NCI-H69 (cell line): ENCODE measurements at places on chromosomes 6 and 20.

GRCh38 chr6:259316-259715, 33.0 kb upstream of the DUSP22 start:
- no peak for DNase-seq

GRCh38 chr6:92139601-92140000, 1279.8 kb downstream of the EPHA7 start:
- DNase-seq = no peak

GRCh38 chr6:76852776-76853175, 610.5 kb downstream of the HTR1B start:
- no peak for DNase-seq

DNA sequence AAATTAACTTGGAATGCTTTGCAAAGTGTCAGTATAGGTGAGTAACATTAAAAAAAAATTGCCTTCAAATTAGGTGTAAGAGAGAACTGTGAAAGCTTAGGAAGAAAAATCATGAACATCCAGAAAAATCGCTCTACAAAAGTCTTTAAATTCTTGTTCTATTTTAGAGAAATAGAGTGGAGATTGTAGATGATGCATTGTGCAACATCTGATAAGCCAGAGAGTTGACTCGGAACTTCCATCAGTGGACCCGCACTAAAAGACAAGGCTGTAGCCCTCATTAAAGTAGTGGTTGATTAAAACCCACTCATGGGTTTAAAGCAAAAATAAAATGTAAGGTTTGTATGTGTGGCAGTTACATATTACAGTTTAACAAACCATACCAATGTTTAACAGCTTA, 35.8 kb downstream of the MAP3K4 start:
- no peak for DNase-seq

GRCh38 chr20:2285193-2285592, 10.6 kb upstream of the TGM3 start:
- DNase-seq = no peak

DNA sequence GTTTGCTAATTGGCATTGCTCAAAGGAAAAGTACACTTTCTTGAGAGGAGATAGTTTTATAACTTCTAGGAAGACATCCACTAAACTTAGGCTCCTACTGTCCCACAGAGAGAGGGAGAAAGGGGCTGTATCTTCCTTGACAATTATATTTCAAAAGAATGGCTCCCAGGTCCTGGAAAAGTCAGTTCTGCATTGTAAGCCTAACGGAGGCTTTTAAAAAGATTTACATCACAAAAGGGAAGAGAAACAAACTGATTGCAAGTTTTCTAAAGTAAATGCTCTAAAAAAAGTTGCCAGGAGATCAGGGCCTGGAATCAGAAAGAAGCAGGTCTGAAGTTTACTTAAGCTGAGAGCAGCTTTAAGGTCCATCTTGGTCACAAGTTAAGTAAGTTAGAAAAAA, 839.5 kb downstream of the FRK start:
- DNase-seq = no peak

DNA sequence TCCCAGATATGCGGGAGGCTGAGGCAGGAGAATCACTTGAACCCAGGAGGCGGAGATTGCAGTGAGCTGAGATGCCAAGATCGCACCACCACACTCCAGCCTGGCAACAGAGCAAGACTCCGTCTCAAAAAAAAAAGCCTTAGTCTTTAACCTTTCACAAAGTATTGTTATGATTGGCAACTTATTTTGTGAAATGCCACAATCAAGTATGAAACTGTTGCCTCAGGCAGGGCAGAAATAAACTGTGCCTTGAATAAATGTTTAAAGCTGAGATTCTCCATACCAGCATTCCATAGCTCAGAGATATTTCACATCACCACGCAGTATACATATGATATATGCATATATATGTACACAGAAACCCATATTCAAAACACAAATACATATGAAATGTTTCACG, 120.1 kb upstream of the CCDC28A start:
- no peak for DNase-seq

- DNase-seq = peak; percentile 80
These were observed 31.8 kb downstream of the PSMB9 start for GRCh38 chr6:32885698-32886286.

- DNase-seq = peak; percentile 34
These were observed 15.4 kb upstream of the ERVFRD-1 start for GRCh38 chr6:11126876-11127275.

DNA sequence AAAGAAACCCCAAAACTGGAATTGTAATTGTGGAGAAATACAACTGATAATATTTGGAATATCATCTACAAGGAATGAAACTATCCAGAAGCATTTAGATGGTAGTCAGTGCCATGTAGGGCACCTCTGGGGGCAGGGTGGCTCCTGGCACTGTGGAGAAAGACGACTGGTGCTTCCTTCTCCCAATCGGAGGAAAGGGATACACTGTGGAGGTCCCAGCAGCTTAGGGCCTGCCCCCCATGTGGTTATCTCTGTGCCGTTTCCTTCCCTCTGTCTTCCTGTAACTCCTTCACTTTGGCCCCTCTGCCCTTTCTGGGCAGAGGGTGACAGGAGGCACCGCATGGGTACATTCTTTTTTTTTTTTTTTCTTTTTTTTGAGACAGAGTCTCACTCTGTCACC, 178.4 kb downstream of the MTHFD1L start:
- DNase-seq = no peak

GRCh38 chr6:128112494-128112893, 211.6 kb upstream of the THEMIS start:
- DNase-seq = peak; percentile 89

- no peak for DNase-seq
These were observed 240.5 kb upstream of the PLN start for GRCh38 chr6:118307581-118307980.

- DNase-seq = peak; percentile 95
These were observed 33.0 kb downstream of the RREB1 start for GRCh38 chr6:7140631-7141378.

GRCh38 chr20:19872001-19872400, 113.9 kb downstream of the RIN2 start:
- no peak for DNase-seq

DNA sequence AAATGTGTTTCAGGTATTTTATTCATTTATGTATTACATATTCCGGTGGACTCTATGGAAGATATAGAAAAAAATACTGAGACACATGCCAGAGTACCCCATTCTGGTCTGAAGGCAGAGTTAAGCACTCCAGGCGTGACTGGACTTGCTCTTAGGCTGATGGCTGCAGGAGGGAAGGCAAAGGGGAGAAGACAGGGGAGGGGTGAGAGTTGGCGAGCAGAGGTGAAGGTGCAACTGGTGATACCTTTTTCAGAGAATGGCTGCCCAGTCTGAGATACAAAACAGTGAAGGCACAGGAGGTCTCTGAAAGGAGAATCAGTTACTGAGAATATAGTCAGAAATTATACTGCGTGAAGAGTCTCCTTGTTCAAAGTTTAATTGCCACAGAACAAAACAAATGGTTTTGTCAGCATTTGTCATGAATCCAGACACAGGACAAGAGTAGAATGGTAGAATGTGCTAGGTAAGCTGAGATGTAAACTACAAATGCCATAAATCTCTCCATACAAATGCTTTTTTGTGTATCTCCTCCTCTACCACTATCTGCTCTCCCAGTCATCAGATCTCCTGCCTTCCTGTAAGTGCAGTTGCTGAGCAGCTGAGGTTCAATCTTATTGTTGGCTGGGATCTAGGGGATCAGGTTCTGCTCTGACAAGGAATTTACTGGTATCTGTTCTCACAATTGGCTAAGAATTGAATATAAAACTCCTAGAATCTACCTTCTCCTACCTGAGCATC, 104.2 kb upstream of the DST start:
- DNase-seq = peak; percentile 87

GRCh38 chr6:6890400-6890858, 217.3 kb upstream of the RREB1 start:
- no peak for DNase-seq

DNA sequence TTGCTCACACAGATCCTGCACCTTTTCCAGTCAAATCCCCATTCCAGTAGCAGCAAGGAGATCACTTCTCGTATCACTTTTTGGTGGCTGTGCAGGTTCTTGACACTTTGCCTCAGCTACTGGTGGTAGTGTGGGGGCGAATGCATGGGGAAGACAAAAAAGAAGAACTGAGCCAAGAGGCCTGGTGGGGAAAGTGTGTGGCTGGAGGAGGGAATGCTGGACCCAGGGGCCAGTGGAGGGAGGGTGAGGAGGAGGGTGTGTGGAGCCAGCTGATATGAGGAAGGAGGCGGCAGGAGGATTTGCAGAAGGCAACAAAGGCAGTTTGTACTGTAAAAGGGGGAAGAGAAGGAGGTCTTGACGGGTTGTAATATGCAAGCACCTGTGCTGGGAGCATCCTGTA, 15.7 kb upstream of the HLA-C start:
- DNase-seq = no peak

DNA sequence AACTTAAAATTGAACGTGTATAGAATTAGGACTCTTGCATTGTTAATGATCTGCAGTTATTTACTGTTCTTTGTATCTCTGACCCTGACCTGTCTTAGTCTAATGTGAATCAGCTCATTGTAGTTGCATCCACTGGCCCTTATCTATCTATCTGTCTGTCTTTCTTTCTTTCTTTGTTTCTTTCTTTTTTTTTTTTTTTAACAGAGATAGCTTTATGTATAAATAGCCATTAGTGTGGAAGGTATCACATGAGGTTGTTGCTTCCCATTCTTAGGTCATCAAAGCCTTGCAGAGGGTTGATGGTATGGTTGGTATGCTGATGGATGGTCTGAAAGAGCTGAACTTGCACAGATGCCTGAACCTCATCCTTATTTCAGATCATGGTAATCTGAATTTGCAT, 59.9 kb downstream of the ENPP1 start:
- DNase-seq = no peak

- no peak for DNase-seq
These were observed 38.2 kb downstream of the C6orf132 start for GRCh38 chr6:42104095-42104803.

GRCh38 chr6:98942263-98942803, 5.4 kb downstream of the FBXL4 start:
- no peak for DNase-seq

- peak; percentile 83 for DNase-seq
These were observed 11.0 kb downstream of the TSPYL1 start for GRCh38 chr6:116268589-116269293.

GRCh38 chr6:42978487-42978838, 518 bp downstream of the PEX6 start:
- DNase-seq = peak; percentile 40

DNA sequence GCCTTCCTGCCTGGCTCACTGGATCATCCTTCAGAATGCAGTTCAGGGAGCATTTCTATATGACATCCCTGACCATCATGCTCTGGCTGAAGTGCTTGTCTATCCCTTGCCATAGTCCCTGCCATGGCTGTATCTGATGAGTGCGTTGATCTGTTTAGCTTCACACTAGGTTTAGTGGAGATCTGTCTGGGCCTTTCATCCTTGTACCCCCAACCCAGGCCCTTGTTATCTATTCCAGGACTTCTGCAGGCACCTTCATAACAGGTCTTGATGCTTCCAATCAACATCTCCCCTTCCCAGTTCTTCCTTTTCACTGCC, 102.4 kb downstream of the QRSL1 start:
- DNase-seq = no peak

DNA sequence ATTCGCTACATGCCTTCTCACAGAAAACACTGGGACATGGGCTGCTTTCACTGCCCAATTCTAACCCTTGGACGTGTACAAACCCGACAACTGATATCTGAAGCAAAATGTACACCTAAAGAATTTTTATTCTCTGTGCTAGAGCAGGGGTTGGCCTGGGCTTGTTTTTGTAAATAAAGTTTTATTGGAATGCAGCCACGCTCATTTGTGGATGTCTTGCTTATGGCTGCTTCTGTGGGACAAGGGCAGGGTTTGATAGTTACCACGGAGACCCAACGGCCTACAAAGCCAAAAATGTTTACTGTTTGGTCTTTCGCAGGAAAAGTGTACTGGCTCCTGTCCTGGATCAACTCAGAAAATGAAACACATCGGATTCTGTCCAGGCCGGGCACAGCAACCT, 58.1 kb upstream of the APCDD1L start:
- DNase-seq = no peak

GRCh38 chr6:140541288-140541687, 1166.8 kb upstream of the CITED2 start:
- peak; percentile 66 for DNase-seq

GRCh38 chr6:2600363-2600762, 150.4 kb downstream of the MYLK4 start:
- no peak for DNase-seq

- peak; percentile 93 for DNase-seq
These were observed 59.2 kb upstream of the ADGRB3 start for GRCh38 chr6:68575765-68576439.
